Activated naive CD4-positive, alpha-beta T cell treated with anti-CD3 and anti-CD28 coated beads for 36 hours (primary cell): ENCODE measurements at places on chromosomes 5 and 9. TPM values are rescaled to one million over a fixed set of nuclear protein-coding genes. Genes with fewer than 3 reads are reported as not detected.

DNA sequence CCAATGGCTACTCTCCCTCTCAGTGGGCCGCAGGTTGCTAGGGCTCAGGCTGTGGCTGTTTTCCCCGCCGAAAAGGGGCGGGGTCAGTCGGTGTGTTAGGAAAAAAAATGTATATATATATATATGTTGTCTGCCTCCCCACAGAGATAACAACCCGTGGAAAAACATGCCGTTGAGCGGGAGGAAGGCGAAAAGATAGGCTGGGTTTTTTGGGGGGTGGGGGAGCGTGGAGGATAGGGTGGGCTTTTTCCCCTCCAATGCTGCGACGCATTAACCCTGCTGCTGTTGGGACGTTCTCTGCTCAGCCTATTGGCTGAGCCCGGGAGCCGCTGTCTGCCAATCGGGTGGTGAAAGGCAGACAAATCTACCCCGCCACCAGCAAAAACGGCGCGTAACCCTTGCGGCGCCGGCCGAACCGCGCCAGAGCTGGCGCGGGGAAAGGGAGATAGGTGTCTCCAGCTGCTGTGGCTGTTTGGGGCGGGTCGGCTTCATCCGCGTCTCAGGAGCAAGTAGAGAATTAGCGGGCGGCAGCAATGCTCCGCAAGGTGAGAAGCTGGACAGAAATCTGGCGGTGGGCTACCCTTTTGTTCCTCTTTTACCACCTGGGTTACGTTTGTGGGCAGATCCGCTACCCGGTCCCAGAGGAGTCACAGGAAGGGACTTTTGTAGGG lies at the start of gene PCDHGC4:
Gene PCDHGC4, plus strand, starts transcription at position 390 of the 671 bp plus-strand sequence. Its CDS starts 144 bp downstream, at position 534.
- peak; percentile 16 for DNase-seq

DNA sequence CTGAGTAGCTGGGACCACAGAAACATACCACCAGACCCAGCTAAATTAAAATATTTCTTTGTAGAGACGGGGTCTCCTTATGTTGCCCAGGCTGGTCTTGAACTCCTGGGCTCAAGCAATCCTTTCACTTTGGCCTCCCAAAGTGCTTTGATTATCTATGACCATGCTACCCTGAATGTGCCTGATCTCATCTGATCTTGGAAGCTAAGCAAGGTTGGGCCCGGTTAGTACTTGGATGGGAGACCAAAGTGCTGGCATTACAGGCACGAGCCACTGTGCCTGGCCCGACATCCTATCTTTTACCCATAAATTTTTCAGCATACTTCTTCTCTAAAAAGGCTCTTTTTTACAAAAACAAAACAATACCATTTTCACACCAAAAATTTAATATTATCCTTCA lies 137.0 kb upstream of the LRRTM2 start:
- DNase-seq = no peak

GRCh38 chr5:146944764-146945616 lies 66.4 kb upstream of the PPP2R2B start:
- no peak for DNase-seq

DNA sequence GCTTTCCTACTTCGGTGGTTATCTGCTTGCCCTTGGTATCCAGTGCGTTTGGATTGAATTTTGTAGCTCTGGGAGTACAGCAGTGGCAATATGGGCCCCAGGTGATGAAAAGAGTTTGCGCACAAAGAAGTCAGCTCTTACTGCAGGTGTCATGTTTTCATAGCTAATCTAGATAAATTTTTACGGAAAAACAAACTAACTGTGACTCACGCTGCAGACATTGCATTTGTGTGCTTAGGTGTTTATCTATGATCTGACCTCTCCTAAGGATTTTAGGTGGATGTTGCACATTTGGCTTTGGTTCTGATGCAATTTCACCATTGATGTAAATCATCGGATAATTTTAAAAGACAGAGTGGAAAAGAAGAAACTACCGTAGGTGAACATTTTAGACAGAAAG lies 92.1 kb downstream of the VCAN start:
- DNase-seq = no peak

- no peak for DNase-seq
These were observed 23.2 kb downstream of the TTF1 start for GRCh38 chr9:132383462-132383883.

DNA sequence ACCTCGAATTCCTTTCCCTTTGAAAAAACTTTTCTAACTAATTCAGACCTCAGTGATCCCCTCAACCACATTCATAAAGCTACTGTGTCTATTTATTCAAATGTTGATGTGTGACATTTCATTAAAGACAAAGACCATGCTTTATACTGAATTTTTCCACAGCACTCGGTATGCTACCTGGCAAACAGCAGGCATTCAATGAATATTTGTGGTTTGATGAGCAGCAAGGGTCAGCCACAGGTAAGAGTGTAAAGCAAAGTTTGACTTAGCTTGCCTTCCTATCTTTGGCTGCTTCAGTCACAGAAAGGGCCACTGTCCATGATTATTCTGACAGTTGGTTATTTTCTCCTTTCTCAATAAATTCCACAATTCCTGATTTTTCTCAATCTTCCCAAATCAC lies 5.1 kb upstream of the CDC42SE2 start:
- DNase-seq = no peak

- DNase-seq = no peak
These were observed 1.3 kb downstream of the TNC start for GRCh38 chr9:115116421-115117284.

DNA sequence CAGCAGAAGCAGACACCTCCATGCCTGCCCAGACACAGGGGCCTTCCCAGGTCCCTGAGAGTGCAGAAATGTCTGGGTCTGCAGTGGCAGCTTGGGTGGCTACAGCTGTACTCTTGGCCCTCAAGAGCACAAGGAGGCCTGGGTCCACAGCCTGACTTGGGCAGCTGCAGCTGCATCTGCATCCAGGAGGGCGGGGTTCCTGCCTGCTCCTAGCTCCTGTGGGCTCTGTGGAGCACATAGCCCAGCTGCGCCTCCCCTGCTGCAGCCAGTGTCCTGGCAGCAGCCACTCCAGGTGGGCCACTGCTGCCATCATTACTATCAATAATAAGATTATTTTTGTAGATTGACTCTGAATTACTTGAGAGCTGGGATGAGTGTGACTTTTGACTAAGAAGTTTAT lies 162.0 kb upstream of the PTCH1 start:
- no peak for DNase-seq

- no peak for DNase-seq
These were observed 137.0 kb downstream of the MRPS30 start for GRCh38 chr5:44945743-44946142.

DNA sequence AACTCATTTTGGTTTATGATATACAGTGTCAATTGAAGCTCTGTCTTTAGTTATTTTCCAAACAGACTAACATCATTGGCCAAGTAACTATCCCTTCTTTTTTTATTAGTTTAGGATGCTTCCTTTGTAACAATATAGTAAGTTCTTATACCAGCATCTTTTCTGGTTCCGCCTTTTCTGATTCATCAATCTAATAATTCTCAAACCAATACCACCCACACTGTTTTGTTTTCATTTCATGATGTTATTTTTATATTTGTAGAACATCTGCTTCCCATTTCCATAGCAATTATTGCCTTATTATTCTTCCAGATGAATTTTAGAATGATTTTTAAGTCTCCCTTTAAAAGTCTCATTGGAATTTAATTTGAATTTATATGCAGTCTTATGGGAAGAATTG lies 218.1 kb downstream of the RFK start:
- DNase-seq = no peak

Gene S100Z
- 0.81 TPM for total RNA-seq

Gene MOB3B
- total RNA-seq = 3.0 TPM

Gene DAPK1
- 0.20 TPM for total RNA-seq

Gene SPINK6
- total RNA-seq = not detected

Gene DRD1
- total RNA-seq = not detected

Gene DOCK8
- total RNA-seq = 114 TPM

Gene WNK2
- total RNA-seq = 5.2 TPM
